NCI-H2081 treated with DMSO at 0.1 percent for 48 hours (cell line): ENCODE measurements at places on chromosomes 2 and 18.

- DNase-seq = no peak
Observed at GRCh38 chr2:217935235-217935879, 67.4 kb downstream of the TNS1 start.

DNA sequence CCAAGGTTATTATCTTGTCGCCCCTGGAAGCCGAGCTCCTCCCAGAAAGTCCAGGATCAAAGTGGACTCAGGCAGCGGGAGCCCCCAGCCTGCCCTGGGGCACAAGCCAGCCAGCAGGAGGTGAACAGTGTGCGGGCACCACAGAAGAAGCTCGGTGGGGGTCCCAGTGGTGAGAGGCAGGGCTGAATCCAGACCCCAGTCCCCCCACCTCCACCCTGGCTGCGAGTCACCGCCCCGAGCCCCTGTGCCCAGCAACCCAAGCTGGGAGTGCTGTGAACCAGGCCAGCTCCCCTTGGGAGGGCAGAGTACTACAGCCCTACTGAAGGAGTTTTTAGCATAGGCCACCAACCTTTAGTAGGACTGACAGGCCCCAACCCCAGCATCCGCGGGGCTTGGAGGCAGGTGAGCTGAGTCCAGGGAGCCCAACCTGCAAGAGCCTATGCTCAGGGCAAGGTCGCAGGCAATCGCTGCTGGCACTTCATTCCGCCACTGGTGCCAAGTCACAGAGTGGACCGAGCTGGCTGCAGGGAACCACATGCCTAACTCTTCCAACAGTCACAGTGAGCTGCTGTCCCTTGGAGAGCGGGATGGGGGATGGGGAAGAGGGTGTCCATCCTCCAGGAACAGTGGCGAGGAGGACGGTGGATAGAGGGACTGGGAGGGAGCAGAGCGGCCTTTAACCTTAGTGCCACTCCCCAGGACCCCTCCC is 3.0 kb downstream of the PIEZO2 start:
- no peak for DNase-seq

- DNase-seq = no peak
Observed at GRCh38 chr2:60858897-60859311, 22.5 kb upstream of the REL start.

DNA sequence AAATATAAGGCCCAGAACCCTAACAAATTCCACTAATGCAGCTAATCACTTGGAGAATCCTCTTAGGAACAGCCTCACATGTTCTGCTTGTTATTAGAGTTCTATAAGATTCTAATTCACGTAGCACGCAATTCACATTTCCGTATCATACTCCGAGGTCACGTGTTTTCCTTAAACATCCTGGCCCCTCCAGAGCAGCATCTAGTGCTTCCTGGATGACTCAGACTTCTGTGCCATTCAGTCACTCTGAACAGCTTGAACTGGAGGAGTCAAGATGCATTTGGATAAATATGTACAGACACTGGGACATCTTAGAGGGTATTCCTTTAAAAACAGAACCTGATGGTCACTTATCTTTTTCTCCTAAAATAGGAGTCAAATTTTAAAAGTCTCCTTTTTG is 156.5 kb downstream of the MYO5B start:
- no peak for DNase-seq

- no peak for DNase-seq
Observed at GRCh38 chr2:54384301-54385203, 71.6 kb upstream of the SPTBN1 start.
